ENCODE measurements at places on chromosomes 4 and X. TPM values are rescaled to one million over a fixed set of nuclear protein-coding genes. Genes with fewer than 3 reads are reported as not detected.

The MTNR1A gene
- total RNA-seq = not detected

- DNase-seq = no peak
These were observed 232.7 kb downstream of the MGST2 start for GRCh38 chr4:139898293-139898692.

DNA sequence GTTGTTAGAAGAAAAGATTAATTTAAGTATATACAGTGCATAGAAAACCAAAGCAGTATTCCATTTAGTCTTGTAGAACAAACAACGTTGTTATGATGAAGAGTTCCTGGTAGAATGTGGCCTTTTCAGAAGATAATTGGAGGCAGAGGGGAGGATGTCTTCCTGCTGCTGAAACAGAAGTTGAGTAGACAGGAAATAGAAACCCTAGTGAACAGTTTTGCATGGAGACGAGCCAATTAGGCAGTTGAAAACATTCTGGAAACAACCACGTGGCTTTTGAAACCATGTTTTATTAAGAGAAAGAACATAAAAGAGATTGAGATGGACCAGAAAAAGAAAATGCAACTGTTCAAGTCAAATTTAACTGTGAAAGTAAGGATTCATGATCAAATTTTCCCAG lies 325.2 kb downstream of the CAMK2D start:
- peak; percentile 32 for DNase-seq

GRCh38 chr4:181261279-181261678 lies 981.9 kb upstream of the TENM3 start:
- peak; percentile 9 for DNase-seq

GRCh38 chrX:64204701-64205440 lies 637 bp downstream of the AMER1 start:
- peak; percentile 21 for DNase-seq

DNA sequence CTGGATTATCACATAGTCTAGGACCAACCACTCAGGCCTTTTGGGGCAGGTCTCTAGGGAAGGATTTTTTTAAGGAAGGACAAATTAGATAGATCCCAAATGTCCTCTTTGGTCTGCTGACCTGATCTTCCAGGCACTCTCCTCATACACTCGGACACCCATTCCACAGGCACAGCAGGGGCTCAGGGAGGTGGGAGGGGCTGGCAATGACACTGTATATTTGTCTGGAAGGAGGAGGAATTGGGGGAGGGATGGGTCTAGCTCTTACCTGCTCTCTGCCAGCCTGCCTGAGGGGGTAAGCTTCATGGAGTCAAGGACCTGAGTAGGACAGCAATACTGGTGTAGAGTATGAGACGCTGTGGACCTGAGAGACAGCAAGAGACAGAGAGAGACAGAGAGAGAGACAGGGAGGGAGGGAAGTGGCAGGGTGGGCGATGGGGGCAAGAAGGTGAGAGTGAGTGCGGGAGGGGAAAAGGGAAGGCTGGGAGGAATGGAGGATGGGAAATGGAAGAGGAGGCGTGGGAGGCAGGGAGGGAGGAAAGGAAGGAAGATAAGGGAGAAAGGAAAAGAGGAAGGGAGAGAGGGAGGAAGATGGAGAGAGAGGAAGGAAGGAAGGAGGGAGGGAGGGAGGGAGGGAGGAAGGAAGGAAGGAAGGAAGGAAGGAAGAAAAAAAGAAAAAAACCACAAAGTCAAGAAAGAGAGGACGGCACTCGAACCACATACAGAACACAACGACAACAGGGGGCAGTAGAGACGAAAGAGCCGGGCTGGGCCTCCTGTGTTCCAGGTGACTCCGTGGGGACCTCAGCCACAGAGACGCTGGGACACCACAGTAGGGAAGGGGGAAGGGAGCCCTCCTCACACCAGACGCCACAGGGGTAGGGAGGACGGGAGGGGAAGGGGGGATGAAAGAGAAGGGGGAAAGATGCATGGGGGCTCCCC lies 1.8 kb downstream of the IQSEC2 start:
- no peak for DNase-seq

The MAB21L2 gene
- 2.6 TPM for total RNA-seq

The ADAMTS3 gene
- 1.6 TPM for total RNA-seq

DNA sequence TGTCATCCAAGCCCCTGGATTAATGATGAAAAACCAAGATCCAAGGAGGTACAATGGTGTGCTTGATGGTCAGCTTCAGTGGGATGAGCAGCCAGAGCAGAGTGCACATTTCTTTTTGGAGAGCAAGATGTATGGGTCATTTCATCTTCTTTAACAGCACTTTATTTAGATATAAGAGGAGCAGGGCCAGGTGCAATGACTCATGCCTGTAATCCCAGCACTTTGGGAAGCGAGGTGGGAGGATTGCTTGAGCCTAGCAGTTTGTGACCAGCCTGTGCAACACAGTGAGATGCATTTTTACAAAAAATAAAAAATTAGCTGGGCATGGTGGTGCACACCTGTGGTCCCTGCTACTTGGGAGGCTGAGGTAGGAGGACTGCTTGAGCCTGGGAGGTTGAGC lies 45.3 kb upstream of the MAP3K15 start:
- DNase-seq = no peak

The SLBP gene
- 126 TPM for total RNA-seq

GRCh38 chr4:120753854-120754253 lies 168.7 kb downstream of the PRDM5 start:
- DNase-seq = no peak

GRCh38 chr4:58738375-58738774 lies 1628.2 kb upstream of the IGFBP7 start:
- DNase-seq = no peak

The DTHD1 gene
- total RNA-seq = not detected

The NOA1 gene
- 7.0 TPM for total RNA-seq

GRCh38 chr4:13977746-13978145 lies 350.2 kb upstream of the BOD1L1 start:
- DNase-seq = no peak

Measured in Daoy (cell line).